ENCODE measurements at places on chromosomes 6 and 20. TPM values are rescaled to one million over a fixed set of nuclear protein-coding genes. Genes with fewer than 3 reads are reported as not detected.

Gene TUBE1
- total RNA-seq, result 6.6 TPM

GRCh38 chr6:168116438-168116974 lies 37.5 kb upstream of the FRMD1 start:
- no peak overlapping the region for H3K4me3 ChIP-seq
- no peaks in the 10 kb centered on the region for H3K36me3 ChIP-seq
- DNase-seq, result no peak
- no peaks in the 10 kb centered on the region for H3K4me1 ChIP-seq
- H3K27me3 ChIP-seq, result no peaks in the 10 kb centered on the region

Gene TP53TG5
- total RNA-seq, result not detected

- peak overlapping the region; percentile 51 for H3K4me3 ChIP-seq
- H3K27ac ChIP-seq, result no peak overlapping the region
- H3K36me3 ChIP-seq, result no peaks in the 10 kb centered on the region
- DNase-seq, result no peak
- H3K27me3 ChIP-seq, result no peaks in the 10 kb centered on the region
These were observed 17.2 kb upstream of the NCR2 start for GRCh38 chr6:41318261-41318653.

Gene TFAP2D
- not detected for total RNA-seq

GRCh38 chr20:39885975-39886649 lies 802.9 kb downstream of the MAFB start:
- H3K27ac ChIP-seq, result no peak overlapping the region
- H3K36me3 ChIP-seq, result no peaks in the 10 kb centered on the region
- H3K4me3 ChIP-seq, result no peak overlapping the region
- DNase-seq, result peak; percentile 68

GRCh38 chr6:101799531-101799930 lies 406.0 kb downstream of the GRIK2 start:
- no peaks in the 10 kb centered on the region for H3K4me1 ChIP-seq
- no peak for DNase-seq
- no peaks in the 10 kb centered on the region for H3K36me3 ChIP-seq
- no peak overlapping the region for H3K27ac ChIP-seq

DNA sequence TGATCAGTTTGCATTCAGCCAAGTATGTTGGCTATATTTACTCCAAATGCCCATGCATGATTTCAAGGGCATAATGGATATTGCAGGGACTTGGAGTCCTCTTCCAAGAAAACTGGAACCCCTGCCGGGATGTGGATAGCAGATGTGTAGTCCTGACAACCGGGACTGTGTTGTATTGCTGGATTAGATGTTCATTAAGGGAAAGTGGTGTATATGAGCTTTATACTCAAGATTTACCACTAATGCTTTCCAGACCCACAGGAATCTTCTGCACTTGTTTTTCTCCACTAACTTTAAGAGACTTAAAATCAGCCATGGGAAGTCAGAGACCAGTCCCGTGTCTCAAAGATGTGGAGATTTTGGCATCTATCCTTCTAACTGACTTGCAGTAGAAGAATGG lies 770.9 kb downstream of the HDGFL1 start:
- no peak overlapping the region for H3K4me3 ChIP-seq
- no peak for DNase-seq
- no peak overlapping the region for H3K27ac ChIP-seq
- H3K4me1 ChIP-seq, result no peaks in the 10 kb centered on the region
- no peaks in the 10 kb centered on the region for H3K36me3 ChIP-seq
